Activated naive CD4-positive, alpha-beta T cell treated with anti-CD3 and anti-CD28 coated beads, Interleukin-2, amount 50 U/mL, for 16 hours (primary cell): ENCODE measurements at places on chromosomes 7 and 10.
A peak's percentile ranks its signal among the peaks of the same experiment; 100 is the strongest.

GRCh38 chr10:24958721-24959381 lies 6.4 kb upstream of the PRTFDC1 start:
- no peak for DNase-seq

- DNase-seq: no peak
Observed at GRCh38 chr10:63464402-63465292, 1.1 kb downstream of the JMJD1C start.

- no peak for DNase-seq
Observed at GRCh38 chr10:49356181-49356580, 39.7 kb downstream of the DRGX start.

GRCh38 chr10:121941532-121941931 lies 13.7 kb upstream of the ATE1 start:
- no peak for DNase-seq

GRCh38 chr7:30349170-30349569 lies 64.8 kb downstream of the ZNRF2 start:
- DNase-seq: no peak

DNA sequence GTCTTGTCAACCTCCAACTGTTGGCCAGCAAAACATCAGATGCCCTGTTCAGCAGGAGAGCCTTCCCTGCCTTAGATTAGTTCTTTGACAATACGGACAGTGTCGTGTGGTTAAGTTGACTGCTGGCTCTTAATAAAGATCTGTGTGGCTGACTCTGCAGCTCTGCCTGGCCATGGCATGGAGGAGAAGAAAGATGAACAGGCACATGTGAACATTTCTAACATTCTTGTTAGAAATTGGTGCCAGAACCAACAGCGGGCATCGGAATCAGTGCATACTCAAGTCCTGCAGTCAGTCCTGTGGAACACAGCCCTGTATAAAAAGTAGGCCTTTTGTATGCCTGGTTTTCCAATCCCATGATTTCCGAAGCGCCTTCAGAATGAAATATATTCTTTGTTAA lies 455.6 kb downstream of the POM121L12 start:
- DNase-seq: no peak

- peak; percentile 67 for DNase-seq
Observed at GRCh38 chr7:106598663-106599342, 62.2 kb downstream of the CCDC71L start.

- no peak for DNase-seq
Observed at GRCh38 chr7:107889992-107890391, 991 bp upstream of the DLD start.

DNA sequence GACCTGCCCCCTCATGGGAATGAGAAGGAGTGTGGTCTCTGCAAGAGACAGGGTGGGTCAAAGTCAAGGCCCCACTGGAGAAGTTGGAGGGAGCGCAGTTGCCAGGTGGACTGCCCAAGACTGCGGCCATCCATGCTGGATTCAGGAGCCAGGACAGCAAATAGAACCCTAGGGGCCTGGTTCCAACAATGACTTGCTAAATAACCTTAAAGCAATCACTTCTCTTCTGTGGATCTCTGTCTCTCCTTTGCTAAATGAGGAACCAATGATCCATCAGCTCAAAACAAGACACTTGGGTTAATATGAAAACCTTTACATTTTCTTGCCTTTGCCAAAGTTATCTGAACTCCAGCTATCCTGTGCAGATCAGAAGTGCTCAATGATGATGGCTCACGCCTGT lies 12.6 kb upstream of the YWHAG start:
- no peak for DNase-seq

- DNase-seq: no peak
Observed at GRCh38 chr10:131431533-131431932, 120.0 kb upstream of the TCERG1L start.

- no peak for DNase-seq
Observed at GRCh38 chr10:33112831-33113455, 154.9 kb upstream of the ITGB1 start.

DNA sequence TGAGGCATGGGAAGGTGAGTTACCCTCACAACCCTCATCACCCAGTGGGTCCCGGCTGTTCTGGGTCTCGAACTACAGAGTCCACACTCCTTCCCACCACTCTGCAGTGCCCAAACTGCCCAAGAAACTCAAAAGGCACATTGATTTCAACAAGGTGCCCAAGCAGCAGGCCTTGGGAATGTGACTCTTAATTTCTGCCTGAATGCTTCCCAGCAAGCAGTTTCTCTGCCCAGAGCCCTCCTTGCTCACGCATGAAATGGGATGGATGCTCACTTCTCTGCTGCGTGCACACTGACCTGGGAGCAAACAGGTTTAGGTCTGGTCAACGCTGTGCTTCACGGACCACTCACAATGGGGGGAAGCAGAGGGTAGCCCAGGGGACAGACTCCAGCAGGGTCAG lies 77.9 kb downstream of the GRB10 start:
- DNase-seq: no peak

DNA sequence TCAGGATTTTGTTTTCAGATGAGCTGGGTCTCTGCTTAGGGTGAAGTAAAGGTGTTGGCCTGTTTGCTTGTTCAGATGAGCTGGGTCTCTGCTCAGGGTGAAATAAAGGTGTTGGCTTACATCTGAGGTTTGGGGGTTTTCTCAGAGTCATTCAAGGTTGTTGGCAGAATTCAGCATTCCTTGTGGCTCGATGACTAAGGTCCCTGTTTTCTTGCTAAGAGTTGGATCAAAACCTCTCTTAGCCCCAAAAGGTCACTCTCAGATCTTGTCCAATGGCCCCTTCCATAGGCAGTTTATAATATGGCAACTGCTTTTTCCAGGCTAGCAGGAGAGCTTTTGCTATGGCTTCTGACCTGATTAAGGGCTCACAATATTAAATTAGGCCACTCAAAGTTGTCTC lies 106.6 kb downstream of the ADAM22 start:
- DNase-seq: no peak

DNA sequence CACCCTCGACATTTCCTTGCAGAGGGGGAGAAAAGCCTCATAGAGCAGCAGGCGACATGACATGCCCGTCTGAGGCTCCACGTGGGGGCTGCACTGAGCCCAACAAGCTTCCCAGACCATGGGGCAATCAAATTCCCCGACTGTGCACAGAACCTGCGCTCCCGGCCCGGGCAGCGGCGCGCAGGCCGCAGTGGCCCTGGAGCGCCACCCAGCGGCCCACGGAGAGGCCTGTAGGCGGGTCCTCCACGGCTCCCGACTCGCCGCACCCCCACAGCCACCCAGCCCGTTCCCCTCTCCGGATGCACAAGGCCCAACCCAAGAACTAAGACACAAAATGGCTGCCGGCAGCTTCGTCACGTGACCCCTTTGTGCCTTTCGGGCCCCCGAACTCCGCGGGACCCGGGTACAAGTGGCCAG lies 816 bp downstream of the EPC1 start:
- DNase-seq: peak; percentile 96

DNA sequence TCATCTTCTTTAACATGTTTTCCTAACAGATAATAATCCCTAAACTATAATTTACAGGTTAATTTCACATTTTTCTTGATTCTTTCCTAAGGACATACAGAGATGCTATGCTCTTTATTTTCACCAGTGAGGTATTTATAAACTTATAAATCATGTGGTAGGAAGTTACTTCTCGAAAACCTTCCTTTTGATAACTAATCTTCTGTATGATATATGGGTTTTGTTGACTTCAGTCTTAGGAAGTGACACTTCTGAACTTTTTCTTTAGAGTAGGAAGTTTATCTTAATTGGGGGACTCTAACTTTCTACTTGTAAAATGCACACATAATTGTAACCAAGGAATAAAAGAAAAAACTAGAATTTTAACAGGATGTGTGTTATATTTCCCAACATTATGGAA lies 9.8 kb upstream of the PNPLA8 start:
- DNase-seq: no peak

DNA sequence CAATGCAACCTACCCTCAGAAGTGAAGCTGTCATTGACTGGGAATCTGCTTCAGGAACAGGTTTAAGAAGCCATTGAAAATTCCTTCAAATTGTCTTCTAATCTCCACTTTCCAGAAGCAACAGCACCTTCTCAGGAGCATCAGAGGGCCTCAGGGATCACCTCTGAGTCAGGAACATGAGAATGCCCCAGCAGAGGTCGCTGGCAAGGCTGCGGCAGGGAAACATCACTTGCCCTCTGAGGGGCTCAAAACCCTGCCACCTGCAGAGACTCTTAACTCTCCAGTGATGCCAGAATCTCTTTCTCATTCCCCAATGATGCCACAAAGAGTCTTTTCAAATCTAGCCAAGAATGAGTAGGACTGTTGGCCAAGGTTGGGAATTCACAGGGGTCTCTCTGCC lies 5.9 kb upstream of the MAPK8 start:
- no peak for DNase-seq

GRCh38 chr7:122675011-122675410 lies 23.9 kb downstream of the RNF133 start:
- no peak for DNase-seq

DNA sequence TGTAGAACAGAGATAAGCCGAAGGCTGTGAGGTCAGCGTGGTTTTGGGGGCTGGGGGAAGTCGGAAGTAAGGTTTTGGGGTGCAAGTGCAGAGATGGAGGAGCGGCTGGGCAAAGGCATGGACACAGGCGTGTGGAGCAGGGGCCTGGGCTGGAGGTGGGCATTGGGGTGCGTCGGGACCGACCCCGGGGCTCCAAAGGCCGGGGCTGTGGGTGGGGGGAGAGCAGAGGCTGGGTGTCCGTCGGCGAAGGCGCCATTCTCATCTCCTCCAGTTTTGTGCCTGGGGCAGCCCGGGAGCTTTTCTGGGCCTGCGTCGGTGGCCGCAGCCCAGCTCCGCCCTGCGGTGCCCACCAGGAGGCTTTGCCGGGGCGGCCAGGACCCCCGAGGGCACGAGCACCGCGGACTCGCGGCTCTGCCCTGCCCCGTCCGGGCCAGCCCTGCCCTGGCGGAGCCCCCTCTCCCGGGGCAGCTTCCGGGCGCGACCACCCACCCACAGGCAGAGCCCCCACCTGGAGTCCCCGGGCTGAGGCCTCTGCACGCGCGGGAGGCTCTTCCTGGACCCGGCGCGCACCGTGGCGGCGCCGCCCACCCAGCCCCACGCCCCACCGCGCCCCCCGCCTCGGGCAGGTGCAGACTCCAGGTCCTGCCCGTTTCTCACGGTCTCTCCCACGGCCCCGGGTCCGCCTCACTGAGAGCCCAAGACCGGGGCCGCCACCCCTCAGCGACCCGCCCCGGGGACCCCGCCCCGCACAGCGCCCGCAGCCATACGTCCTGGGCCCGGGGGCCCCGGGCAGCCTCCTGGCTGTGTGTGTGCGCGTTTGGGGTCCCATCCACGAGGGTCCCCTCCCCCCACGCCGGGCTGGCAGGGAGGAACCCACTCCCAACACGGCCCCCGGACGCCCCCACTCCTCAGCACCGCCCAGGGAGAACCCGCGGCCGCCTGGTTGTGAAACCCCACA lies 7.7 kb upstream of the SCART1 start:
- no peak for DNase-seq

- no peak for DNase-seq
Observed at GRCh38 chr10:11687779-11688447, 54.3 kb upstream of the ECHDC3 start.

- no peak for DNase-seq
Observed at GRCh38 chr10:16509996-16510395, 11.7 kb downstream of the C1QL3 start.

DNA sequence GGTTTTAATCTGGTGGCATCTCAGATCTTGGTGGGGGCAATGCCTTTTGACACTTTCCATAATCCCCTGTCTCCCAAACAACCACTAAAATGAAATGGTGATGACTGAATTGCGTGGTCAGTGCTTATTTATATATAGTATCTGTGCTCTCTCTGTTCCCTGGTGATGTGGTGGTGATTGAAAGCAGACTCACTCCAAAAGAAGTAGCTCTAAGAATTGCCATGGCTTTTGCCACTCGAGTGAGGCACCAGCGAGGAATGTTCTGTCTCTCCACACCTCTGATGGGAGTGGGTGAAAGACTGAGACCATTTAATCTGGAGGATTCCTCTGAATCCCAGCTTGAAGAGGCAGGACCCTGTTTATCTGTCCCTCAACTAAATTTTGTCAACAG lies 2.8 kb downstream of the DUSP5 start:
- no peak for DNase-seq

DNA sequence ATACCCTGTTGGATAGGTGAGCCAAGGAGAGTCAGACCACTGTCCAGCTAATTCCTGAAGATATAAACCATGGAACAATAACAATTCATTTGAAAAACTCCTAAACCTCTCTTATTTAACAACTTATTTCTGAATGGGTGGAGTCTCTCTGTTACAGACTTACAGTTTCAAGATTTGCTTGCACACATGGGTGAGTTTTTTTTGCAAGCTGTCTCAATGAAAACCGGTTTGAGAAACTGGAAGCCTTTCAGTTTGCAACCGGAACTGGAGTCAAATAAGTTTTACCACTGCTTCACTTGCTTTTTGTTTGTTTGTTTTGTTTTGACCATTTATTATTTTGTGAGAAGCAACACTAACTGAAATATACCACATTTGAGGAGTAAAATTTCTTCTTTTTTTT lies 243.8 kb downstream of the MTERF1 start:
- DNase-seq: no peak

GRCh38 chr7:95501261-95501832 lies 15.6 kb downstream of the ASB4 start:
- DNase-seq: no peak

GRCh38 chr7:121119047-121119446 lies 130.5 kb downstream of the CPED1 start:
- DNase-seq: no peak

DNA sequence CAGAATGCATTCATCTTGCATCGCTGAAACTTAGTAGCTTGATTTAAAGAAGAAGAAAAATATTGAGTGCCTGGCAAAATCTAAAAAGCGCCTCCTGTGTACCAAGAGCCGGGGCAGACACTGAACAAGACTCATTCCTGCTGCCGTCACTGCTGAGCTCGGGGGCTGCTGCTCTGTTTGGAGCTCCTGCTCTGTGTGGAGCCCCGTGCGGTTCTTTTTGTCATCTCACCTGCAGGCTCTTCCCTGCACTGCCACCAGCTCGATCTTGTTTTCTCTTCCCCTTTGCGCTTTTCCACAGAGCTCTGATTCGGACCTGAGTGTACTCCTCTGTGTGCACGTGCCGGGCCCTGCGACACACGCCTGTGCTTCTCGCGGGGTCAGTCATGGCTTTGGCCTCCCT lies 462.1 kb upstream of the DPP6 start:
- no peak for DNase-seq

- DNase-seq: no peak
Observed at GRCh38 chr10:60042262-60042661, 135.9 kb upstream of the CCDC6 start.

DNA sequence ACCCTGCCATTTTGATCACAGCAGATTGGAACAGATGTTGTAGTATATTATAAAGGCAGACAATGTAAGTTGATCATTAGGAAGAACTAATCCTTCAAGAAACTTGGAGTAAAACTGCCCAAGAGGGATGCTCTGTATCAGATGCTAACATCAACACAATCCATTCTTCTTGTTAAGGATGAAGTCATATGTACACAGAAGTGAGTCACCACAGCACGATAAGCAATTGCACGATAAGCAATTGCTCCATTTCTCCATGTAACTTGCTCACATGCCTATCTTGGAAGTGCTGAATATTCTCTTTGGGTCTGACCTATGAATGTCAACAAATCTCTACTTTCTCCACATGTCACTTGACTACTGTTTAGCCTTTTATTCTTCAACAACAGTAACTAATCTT lies 41.5 kb upstream of the DMTF1 start:
- DNase-seq: no peak

GRCh38 chr7:47307311-47307710 lies 274.6 kb downstream of the TNS3 start:
- no peak for DNase-seq

GRCh38 chr10:60937784-60938654 lies 6.0 kb downstream of the RHOBTB1 start:
- no peak for DNase-seq

GRCh38 chr10:44309939-44310761 lies 74.7 kb downstream of the CXCL12 start:
- DNase-seq: no peak

- DNase-seq: no peak
Observed at GRCh38 chr10:117470733-117471132, 71.8 kb upstream of the EMX2 start.
